ENCODE measurements at places on chromosomes 5 and 9.
A peak's percentile ranks its signal among the peaks of the same experiment; 100 is the strongest.

GRCh38 chr5:43044181-43044914 lies 4.2 kb upstream of the ANXA2R start:
- DNase-seq = no peak

DNA sequence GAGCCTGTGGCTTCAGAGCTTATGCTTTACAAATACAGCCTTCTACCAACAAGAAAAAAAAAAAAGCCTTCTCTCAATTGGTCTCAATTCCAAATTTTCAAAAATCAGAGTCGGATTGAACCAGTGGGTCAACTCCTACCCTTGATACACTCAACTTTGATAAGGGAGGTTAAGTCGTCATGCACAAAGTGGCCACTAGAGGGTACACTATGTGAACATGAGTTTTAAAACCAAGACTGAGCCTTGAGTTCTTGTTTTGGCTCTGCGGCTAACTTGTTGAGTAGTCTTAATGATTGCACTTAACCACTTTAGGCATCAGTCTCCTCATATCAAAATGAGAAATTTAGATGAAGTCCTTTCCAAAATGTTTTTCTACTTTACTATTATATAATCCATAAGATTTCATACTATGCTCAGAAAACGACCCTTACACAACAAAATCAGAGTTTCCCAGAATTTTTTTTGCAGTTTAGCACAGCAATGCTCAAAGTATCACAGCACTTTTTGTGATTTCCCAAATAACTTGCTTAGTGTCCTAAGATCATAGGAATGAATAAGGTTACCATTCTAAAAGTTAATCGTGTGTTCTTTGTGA lies 92.9 kb upstream of the MTAP start:
- DNase-seq = peak; percentile 73

GRCh38 chr9:125202846-125203618 lies 2.7 kb downstream of the RABEPK start:
- DNase-seq = no peak

DNA sequence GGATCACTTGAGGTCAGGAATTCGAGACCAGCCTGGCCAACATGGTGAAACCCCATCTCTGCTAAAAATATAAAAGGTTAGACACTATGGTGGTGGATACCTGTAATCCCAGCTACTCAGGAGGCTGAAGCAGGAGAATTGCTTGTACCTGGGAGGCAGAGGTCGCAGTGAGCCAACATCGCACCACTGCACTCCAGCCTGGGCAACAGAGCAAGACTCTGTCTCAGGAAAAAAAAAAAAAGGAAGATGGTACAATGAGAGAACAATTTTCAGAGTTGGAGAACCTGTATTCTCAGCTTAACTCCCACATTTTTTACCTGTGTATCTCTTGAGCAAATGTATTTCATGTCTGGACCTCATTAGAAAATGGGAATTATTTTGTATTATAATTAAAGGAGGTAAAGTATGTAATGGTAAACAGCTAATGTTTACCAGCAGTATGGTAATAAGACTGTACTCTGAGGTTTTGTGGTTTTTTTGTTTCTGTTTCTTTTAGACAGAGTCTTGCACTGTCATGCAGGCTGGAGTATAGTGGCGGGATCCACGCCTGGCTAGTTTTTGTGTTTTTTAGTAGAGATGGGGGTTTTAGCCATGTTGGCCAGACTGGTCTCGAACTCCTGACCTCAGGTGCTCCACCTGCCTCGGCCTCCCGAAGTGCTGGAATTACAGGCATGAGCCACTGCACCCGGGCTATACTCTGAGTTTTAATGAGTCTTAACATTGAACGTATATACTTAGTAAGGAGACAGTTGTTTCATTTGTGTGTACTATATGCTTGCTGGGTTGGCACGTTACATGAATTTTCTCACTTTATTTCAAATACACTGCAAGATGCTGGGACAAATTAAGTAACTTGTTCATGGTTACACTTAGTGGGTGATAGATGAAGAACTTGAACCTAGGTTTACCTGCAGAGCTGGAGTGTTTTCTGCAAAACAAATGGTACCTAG lies 16.2 kb downstream of the UHRF2 start:
- no peak for DNase-seq

Measured in LoVo (cell line).